ENCODE measurements at places on chromosomes 2 and 18. TPM values are rescaled to one million over a fixed set of nuclear protein-coding genes. Genes with fewer than 3 reads are reported as not detected.

Gene GPBAR1
- 0.33 TPM for polyA plus RNA-seq

Gene HRH4
- not detected for polyA plus RNA-seq

Gene C2orf78
- not detected for polyA plus RNA-seq

GRCh38 chr2:222861411-222862105, 722 bp downstream of the ACSL3 start:
- peak overlapping the region; percentile 95 for H3K27ac ChIP-seq
- H3K4me3 ChIP-seq: no peak overlapping the region
- DNase-seq: no peak
- H3K36me3 ChIP-seq: no peaks in the 10 kb centered on the region
- H3K4me1 ChIP-seq: peaks cover 17% of the 10 kb centered on the region

Gene COL3A1
- polyA plus RNA-seq: not detected

GRCh38 chr2:60450488-60450887, 103.0 kb downstream of the BCL11A start:
- DNase-seq: no peak
- no peaks in the 10 kb centered on the region for H3K27me3 ChIP-seq
- H3K4me3 ChIP-seq: peak overlapping the region; percentile 24
- peaks cover 8% of the 10 kb centered on the region for H3K36me3 ChIP-seq
- peaks cover 50% of the 10 kb centered on the region for H3K4me1 ChIP-seq

GRCh38 chr18:54089749-54090459, 134.6 kb downstream of the MBD2 start:
- no peak overlapping the region for H3K4me3 ChIP-seq
- peaks cover 15% of the 10 kb centered on the region for H3K27me3 ChIP-seq
- no peak overlapping the region for H3K27ac ChIP-seq

GRCh38 chr2:118842661-118843482, 4.6 kb downstream of the EN1 start:
- peaks cover 31% of the 10 kb centered on the region for H3K4me1 ChIP-seq
- H3K4me3 ChIP-seq: peak overlapping the region; percentile 66
- peaks cover 78% of the 10 kb centered on the region for H3K27me3 ChIP-seq

- no peak overlapping the region for H3K27ac ChIP-seq
- peaks cover 46% of the 10 kb centered on the region for H3K27me3 ChIP-seq
- no peaks in the 10 kb centered on the region for H3K4me1 ChIP-seq
- H3K36me3 ChIP-seq: no peaks in the 10 kb centered on the region
- no peak for DNase-seq
Measured at GRCh38 chr18:59229701-59230443, 9.9 kb downstream of the GRP start.

Gene PARD3B
- polyA plus RNA-seq: not detected

- H3K27me3 ChIP-seq: no peaks in the 10 kb centered on the region
- H3K4me3 ChIP-seq: no peak overlapping the region
- H3K36me3 ChIP-seq: no peaks in the 10 kb centered on the region
- no peaks in the 10 kb centered on the region for H3K4me1 ChIP-seq
- no peak for DNase-seq
Measured at GRCh38 chr2:120898961-120899750, 163.5 kb downstream of the GLI2 start.

- H3K4me1 ChIP-seq: no peaks in the 10 kb centered on the region
- H3K4me3 ChIP-seq: no peak overlapping the region
- DNase-seq: no peak
- H3K27me3 ChIP-seq: peaks cover 47% of the 10 kb centered on the region
Measured at GRCh38 chr2:38109732-38110181, 33.8 kb upstream of the CYP1B1 start.

GRCh38 chr2:237861875-237862527, 2.6 kb downstream of the RAMP1 start:
- H3K27me3 ChIP-seq: peaks cover 63% of the 10 kb centered on the region
- H3K36me3 ChIP-seq: no peaks in the 10 kb centered on the region
- DNase-seq: no peak
- no peak overlapping the region for H3K27ac ChIP-seq
- H3K4me3 ChIP-seq: no peak overlapping the region

- no peaks in the 10 kb centered on the region for H3K4me1 ChIP-seq
- no peak for DNase-seq
- no peak overlapping the region for H3K27ac ChIP-seq
- no peaks in the 10 kb centered on the region for H3K36me3 ChIP-seq
Measured at GRCh38 chr2:774436-774835, 97.2 kb upstream of the TMEM18 start.

Gene BAZ2B
- 23.2 TPM for polyA plus RNA-seq

Gene HOXD9
- not detected for polyA plus RNA-seq

GRCh38 chr18:13222856-13223281, 4.3 kb downstream of the LDLRAD4 start:
- H3K4me3 ChIP-seq: no peak overlapping the region
- no peak for DNase-seq
- no peaks in the 10 kb centered on the region for H3K36me3 ChIP-seq
- peaks cover 11% of the 10 kb centered on the region for H3K4me1 ChIP-seq

DNA sequence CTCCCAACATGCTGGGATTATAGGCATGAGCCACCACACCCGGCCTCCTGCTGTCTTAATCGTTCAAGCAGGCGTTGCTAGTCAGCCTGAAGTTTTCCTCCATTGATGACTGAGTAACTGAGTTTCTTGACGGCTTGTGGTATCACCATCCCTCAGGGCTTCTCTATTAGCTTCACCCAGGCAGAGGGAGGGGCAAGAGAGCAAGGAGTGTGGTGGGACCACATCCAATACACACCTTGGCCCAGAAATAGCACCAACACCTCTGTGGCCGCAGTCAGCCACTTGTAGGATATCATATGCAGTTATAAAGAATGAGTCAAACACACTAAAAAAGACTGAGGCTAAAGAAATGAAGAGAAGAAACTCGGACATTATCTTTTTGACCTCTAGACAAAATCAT, 1009.4 kb upstream of the CELF4 start:
- no peaks in the 10 kb centered on the region for H3K4me1 ChIP-seq
- no peaks in the 10 kb centered on the region for H3K27me3 ChIP-seq
- no peak for DNase-seq

DNA sequence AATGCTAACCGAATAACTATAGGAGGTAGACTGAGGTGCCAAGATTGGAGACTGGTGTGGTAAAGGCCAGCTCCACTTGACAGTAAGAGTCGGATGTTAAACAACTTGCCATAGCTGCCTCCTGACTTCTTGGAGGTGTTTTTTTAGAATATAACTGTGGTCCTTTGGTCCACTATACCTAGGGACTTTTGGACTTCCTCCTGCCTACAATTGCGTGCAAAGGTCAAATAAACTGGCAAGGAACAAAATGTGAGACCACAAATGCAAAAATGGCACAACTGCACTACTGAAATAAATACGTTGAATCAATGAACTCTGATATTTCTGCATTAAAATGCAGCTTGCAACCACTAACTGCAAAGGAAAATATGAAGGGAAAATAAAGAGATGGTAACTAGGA, 338.6 kb downstream of the NRXN1 start:
- no peak overlapping the region for H3K27ac ChIP-seq
- no peaks in the 10 kb centered on the region for H3K36me3 ChIP-seq
- H3K27me3 ChIP-seq: no peaks in the 10 kb centered on the region
- H3K4me3 ChIP-seq: no peak overlapping the region
- no peak for DNase-seq

DNA sequence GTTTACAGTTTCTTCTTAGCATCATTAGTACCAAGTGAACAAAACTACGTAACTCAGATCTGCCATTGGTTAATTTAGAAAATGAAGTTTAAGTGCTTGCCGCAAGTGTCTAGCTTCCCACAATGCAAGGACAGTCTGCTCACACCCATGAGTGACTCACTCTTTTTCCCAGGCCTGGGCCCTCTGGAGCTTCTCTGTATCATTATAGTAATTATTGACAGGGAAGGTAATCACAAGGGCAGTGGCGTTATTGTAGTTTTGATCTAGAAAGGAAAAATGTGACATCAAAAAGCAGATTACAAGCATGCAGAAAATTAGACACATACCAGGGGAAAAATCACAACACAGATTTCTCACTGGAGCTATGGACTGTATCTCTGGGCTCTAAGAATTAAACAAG, 38.5 kb downstream of the NPC1 start:
- H3K27ac ChIP-seq: no peak overlapping the region
- peaks cover 29% of the 10 kb centered on the region for H3K36me3 ChIP-seq
- no peaks in the 10 kb centered on the region for H3K27me3 ChIP-seq
- no peaks in the 10 kb centered on the region for H3K4me1 ChIP-seq

GRCh38 chr2:71925268-71926088, 222.2 kb downstream of the CYP26B1 start:
- no peaks in the 10 kb centered on the region for H3K36me3 ChIP-seq
- H3K27me3 ChIP-seq: no peaks in the 10 kb centered on the region
- H3K27ac ChIP-seq: no peak overlapping the region
- H3K4me1 ChIP-seq: no peaks in the 10 kb centered on the region

Gene CCBE1
- polyA plus RNA-seq: not detected

Gene UPP2
- not detected for polyA plus RNA-seq

- no peaks in the 10 kb centered on the region for H3K36me3 ChIP-seq
- no peak for DNase-seq
- no peak overlapping the region for H3K27ac ChIP-seq
- peaks cover 19% of the 10 kb centered on the region for H3K4me1 ChIP-seq
- peak overlapping the region; percentile 35 for H3K4me3 ChIP-seq
Measured at GRCh38 chr2:157500334-157500733, 56.4 kb upstream of the CYTIP start.

Measured in naive B cell (primary cell).